ENCODE measurements at places on chromosomes 5 and 9.

DNA sequence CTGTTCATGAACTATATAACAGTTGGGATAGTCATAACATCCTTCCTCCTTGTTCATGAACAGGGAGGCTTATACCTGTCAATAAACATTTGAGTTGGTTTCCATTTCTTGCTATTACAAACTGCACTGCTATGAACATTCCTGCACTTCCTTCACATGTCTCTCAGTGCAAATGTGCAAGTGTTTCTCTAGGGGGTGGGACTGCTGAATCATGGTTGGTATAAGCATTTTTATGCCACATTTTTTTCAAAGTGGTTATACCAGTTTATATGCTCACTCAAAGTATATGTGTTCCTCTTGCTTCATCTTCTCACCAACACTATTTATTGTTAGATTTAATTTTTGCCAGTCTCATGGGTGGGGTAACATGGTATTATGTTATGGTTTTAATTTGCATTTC, 25.8 kb upstream of the TPD52L3 start:
- DNase-seq = no peak

- DNase-seq = no peak
These were observed 116.8 kb downstream of the BOD1 start for GRCh38 chr5:173499471-173500212.

DNA sequence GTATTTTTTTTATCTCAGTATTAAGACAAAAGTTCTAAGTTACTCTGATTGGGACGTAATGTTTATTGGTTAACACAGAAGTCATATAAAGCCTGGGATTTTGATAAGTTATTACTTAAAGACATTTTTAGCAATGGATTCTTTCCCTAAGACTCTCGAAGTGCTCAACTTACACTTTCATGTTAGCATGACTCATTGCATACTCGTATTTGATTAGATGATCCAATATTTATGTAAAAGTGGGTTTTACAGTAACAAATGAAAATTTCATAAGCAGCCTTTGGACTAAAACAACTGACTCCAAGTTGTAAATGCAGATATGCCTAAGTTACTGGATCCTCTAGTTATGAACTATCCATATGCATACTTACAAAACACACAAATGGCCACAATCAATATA, 567.7 kb upstream of the NUDT12 start:
- no peak for DNase-seq

GRCh38 chr5:91162534-91163381, 220.4 kb downstream of the ARRDC3 start:
- peak; percentile 56 for DNase-seq

- DNase-seq = no peak
These were observed 205.1 kb downstream of the PCSK1 start for GRCh38 chr5:96227957-96228356.

GRCh38 chr9:131727795-131728545, 11.9 kb downstream of the RAPGEF1 start:
- no peak for DNase-seq

DNA sequence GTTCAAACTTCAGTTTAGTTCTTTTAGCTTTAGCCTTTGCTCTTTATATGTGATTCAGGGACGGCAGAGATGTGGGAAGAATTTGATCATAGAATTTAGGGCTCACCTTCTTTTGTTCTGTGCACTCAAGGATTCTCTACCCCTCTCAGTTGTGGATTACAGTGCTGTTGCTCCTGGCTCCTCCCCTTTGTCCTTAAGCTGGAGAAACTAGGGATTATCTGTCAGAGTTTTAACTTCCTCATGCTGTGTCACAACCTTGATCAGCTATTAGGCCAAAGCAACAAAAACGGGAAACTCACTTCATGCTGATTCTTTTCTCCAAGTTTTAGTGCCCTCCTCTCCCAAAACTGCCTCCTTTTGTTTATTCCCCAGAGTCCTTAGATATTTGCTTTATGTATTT, 13.0 kb upstream of the PCDHAC2 start:
- DNase-seq = no peak

DNA sequence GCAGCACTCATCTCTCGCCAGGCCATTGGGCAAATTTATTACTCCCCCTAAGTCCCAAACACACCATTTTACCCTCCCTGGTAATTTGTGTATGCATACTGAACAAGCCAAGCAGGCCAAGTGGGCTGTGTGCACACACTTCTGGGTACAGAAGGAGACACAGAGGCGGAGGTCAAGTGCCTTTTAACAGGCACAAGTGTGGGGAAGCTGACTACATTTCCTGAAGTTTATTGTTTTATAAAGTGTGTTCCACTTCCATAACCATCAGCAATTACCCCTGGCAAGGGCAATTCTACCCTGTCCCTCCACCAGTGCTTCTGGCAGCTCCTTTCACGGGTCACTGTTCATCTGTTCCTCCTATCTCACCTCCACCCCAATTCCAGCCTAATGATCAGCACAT, 93.9 kb downstream of the SETX start:
- no peak for DNase-seq
